ENCODE measurements at places on chromosomes 7 and 10.
A peak's percentile ranks its signal among the peaks of the same experiment; 100 is the strongest.

GRCh38 chr7:55130395-55131141, 111.8 kb downstream of the EGFR start:
- DNase-seq, result no peak

DNA sequence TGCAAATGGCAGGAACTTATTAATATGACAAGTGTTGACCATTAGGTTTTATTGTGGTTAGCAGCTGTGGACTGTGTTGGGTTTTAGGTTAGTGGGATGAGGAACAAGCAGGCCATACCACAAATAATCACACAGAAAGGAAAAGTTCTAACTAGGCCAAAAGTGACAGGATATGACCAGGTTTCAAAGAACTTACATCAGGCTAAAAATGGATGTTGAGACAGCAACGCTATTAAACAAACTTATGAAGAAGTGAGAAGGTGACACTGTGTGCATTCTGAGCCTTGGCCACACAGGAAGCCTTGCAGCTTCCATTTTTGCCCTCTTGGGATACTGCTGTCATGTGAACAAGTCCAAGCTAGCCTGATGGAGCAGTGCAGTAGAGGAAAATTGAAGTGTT, 568.8 kb downstream of the HTR7 start:
- DNase-seq, result no peak

DNA sequence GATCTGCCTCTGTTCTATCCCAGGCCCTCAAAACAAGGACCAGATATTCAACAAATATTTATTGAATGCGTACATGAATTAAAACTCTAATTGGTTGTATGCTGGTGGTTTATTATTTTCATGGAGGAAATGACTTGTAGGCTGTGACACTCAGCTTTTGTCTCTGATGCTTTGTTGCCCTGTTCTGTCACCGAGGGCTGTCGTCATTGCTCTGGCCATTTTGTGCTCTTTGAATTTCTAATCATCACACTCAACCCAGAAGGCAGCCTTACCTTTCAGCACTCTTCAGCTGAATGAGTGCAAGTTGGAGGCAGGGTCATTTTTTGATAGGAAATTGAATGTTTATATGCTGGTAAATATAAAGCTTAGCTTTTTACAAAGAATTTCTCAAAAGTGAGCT, 14.5 kb downstream of the SRGN start:
- DNase-seq, result no peak

DNA sequence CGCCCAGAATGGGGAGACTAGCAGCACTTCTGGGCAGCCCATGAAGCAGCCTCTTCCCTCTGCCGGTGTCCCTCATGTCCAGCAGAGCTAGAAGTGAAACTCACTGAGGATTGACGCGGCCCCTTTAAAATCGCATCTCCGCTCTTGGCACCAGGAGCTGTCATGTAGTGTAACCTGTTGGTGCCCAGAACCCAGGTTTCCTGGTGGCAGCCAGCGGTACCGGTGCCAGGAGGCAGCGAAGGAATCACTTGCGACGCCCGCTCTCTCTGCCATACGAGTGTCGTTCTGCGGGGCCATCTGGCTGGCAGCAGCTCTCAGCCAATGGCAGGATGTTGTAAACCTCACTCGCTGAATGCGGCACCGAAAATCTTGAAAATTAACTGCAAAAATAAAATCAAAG, 82.7 kb downstream of the CUX1 start:
- DNase-seq, result no peak

DNA sequence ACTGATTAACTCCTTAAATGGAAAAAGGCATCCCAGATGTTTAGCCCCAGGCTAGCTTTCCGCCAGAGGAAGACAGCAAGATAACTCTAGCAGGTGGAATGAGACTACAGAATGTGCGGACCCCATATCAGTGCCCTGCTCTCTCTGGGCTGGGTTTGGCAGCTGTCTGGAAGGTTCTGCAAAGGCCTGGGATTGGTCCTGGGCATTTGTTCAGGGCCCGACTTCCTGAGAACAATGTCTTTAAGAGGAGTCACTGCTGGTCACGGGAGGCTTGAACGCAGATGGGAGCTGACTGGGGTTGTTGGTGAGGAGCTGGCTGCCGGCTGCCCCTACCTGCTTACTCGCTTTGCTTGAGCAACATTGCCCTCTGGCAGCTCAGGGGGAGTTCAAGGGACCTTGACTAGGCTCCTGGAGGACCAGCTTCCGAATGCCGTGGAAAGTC, 130.6 kb upstream of the BTBD16 start:
- DNase-seq, result no peak

DNA sequence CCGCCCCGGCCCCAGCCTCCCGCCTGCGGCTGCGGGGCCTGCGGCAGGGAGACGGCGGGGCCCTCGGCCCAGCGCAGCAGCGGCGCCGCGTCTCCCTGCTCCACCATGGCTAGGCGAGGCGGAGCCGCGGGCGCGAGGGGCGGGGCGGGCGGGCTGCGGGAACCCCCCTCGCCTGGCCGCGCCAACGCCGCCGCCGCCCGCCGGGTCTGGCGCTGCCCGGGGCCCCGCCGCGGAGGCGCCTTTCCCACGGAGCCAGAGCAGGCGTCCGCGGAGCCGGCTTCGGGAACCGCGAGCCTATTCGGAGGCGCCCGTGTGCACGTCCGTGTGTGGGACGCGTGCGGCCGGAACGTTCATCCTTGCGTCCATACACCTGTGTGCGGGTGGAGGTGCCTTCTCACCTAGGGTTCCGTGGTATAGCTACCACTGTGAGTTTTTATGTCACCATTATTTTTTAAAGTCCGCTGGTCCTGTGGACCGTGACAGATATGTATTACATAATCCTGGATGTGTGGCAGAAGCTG, at the start of gene DENND11:
Gene DENND11, minus strand, starts transcription at position 120 of the 521 bp plus-strand sequence. Its CDS starts 13 bp downstream, at position 107.
- peak; percentile 65 for DNase-seq

- no peak for DNase-seq
Measured at GRCh38 chr10:98299341-98299740, 31.3 kb upstream of the LOXL4 start.

DNA sequence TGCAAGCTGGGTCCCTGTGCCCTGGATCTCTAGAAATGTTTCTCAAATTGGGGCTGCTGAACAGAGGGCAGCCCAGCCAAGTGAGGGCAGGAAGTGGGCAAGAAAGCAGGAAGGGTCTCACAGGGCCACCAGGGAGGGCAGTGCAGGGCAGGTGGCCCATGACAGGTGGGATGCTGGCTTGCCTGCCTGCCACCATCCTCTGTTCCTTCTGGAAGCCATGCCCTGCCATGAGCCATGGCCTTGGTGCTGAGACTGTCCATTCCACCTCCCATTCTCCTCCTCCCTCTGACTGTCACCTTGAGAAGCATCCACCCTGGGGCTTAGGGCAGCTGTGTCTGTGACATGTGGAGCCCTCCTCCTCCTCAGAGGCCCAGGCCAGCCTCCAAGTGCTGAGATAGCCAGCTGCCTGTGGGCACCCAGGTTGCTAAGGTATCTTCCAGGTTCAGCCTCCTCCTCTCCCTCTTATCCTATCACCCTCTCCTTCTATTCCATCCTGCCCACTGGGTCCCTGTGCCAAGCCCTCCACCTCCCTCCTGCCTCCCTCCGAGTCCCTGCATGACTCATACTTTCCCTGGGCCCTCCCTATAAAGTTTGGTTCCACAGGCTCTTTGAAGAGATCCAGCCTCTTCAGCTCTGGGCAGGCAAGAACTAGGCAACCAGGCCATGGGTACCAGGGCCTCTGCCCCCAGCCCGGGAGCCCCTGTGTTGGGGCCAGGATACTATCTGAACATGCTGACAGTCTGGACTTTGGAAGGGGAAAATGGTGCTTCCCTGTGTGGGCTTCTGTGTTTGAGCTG, 1.3 kb downstream of the VSIR start:
- no peak for DNase-seq

GRCh38 chr10:26211781-26212444, 4.7 kb upstream of the GAD2 start:
- no peak for DNase-seq

DNA sequence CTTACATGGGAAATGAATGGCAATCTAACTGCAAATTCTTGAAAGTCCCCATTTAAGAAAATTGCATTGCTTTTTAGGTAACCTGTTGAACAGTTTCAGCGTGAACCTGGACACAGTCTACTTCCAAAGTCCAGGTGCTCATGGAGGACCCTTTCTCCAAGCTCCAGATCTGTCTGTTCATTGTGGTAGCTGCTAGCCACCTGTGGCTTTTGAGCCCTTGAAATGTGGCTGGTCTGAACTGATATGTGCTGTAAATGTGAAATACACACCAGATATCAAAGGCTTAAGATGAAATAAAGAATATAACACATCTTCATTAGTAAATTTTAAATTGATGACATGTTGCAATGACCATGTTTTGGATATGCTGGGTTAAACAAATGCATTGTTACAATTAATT, 4.2 kb downstream of the CACNB2 start:
- DNase-seq, result no peak

DNA sequence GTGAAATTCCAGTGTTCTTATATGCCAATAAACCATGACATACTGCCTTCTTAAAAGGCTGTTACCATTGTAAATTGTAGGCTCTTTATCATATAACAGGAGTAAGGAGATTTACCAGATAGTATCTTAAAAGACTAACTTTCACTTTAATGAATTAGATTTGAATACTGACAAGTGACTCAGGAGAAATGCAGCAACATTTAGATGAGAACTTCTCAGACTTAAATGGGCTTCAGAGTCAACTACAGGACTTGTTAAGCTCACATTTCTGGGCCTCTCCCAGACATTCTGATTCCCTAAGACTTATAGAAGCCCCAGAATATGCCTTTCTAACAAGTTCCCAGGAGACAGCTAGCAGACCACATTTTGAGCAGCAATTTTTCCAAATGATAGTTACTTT, 466.3 kb downstream of the ARL4A start:
- DNase-seq, result no peak

DNA sequence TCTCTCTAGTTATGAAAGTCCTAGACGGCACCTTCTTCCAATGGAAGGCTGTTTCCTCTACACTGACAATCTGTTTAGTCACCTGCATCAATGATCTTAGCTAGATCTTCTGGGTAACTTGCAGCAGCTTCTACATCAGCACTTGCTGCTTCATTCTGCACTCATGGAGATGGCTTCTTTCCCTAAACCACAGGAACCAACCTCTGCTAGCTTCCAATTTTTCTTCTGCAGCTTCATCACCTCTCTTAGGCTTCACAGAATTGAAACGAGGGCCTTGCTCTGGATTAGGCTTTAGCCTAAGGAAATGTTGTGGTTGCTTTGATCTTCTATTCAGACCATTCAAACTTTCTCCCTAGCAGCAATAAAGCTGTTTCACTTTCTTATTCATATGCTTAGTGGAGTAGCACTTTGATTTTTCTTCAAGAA, 24.6 kb downstream of the NAMPT start:
- DNase-seq, result no peak

- DNase-seq, result no peak
Measured at GRCh38 chr10:112756235-112756527, 193.9 kb upstream of the TCF7L2 start.

GRCh38 chr7:31640381-31640780, 46.6 kb upstream of the PPP1R17 start:
- no peak for DNase-seq

GRCh38 chr10:132253092-132253687, 54.6 kb downstream of the STK32C start:
- no peak for DNase-seq

GRCh38 chr7:108164342-108164741, 34.2 kb upstream of the LAMB4 start:
- DNase-seq, result no peak

DNA sequence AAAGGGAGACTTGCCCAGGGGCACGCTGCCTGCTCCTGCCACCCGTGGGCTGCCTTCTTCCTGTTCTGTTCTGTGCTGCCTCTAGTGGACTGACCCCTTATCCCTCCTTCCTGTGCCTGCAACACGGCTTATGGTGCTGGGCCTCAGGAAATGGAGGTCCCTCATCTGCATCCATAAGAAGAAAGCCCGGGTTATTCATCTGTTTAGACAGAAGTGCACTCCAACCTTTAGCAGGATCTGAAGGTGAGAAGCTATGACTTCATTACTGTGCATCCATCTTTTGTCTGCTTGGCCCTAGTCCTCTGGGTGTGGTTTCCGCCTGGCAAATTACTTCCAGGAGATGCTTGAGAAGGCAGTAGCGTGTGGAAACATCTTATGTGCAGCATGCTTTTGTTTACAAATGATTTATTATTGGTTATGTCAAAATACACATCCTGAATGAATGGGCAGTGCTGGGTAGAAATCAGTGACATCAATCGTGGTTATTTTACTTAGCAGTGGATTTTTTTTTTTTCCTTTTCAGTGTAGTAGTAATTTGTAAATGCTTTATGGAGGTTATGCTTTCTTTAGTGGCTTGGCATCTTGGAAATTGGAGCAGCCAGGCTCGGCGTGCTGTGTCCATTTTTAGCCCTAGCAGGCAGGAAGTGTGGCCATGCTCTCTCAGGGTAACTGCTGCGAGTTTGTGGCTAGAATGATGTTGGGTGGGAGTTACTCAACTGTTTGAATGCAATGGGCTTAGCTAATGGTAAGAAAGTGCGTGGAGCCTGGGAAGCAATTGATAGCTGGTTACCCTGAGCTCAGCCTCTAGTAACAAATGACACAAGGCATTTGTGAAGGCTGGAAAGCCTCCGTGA, 12.7 kb downstream of the PTPRE start:
- no peak for DNase-seq

- DNase-seq, result no peak
Measured at GRCh38 chr7:45718464-45719330, 144.5 kb downstream of the ADCY1 start.

DNA sequence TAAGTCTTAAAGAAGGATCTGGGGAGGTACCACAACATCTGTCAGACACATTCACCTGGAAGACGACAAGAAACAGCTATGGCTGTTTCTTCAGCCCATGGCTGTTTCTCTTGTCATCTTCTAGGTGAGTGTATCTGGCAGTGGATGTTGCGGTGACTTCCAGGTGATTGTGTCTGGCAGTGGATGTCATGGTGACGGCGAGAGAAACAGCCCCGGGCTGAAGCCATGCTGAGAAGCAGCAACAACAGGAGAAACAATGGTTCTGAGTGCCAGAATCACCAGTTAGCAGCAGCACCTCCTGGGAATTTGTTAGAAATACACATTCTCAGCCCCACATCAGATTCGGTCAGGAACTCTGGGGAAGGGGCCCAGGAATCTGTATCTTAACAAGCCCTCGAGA, 68.6 kb upstream of the SYPL1 start:
- no peak for DNase-seq

GRCh38 chr10:11437391-11438142, 173.9 kb downstream of the USP6NL start:
- no peak for DNase-seq

- no peak for DNase-seq
Measured at GRCh38 chr10:14624600-14624999, 150.1 kb downstream of the FAM107B start.

GRCh38 chr7:128801003-128801402, 9.2 kb downstream of the CCDC136 start:
- DNase-seq, result no peak

DNA sequence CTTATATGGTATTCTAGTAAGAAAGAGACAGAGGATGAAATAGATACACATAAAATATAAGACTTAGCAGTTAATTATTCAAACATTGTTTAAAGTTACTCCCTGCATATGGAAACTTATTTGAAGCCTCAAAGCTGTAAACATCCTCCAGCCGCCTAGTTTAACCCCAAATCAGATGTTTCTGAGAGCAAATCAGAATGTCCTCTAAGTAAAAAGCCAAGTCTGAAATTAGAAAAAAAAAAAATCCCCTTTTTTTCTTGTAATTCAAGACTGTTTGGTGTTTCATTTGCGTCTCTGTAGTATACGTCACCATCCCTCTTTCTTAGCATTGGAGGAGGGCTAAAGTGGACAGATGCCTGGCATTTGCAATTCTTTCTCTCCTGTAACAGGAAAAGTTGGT, 46.4 kb downstream of the TMEM26 start:
- DNase-seq, result no peak

- DNase-seq, result no peak
Measured at GRCh38 chr7:138023618-138024342, 21.9 kb upstream of the CREB3L2 start.

Data from NCI-H526 treated with DMSO at 0.1 percent for 48 hours (cell line).